Fibroblast of lung (primary cell): ENCODE measurements at places on chromosomes 5 and 9.
A peak's percentile ranks its signal among the peaks of the same experiment; 100 is the strongest.

DNA sequence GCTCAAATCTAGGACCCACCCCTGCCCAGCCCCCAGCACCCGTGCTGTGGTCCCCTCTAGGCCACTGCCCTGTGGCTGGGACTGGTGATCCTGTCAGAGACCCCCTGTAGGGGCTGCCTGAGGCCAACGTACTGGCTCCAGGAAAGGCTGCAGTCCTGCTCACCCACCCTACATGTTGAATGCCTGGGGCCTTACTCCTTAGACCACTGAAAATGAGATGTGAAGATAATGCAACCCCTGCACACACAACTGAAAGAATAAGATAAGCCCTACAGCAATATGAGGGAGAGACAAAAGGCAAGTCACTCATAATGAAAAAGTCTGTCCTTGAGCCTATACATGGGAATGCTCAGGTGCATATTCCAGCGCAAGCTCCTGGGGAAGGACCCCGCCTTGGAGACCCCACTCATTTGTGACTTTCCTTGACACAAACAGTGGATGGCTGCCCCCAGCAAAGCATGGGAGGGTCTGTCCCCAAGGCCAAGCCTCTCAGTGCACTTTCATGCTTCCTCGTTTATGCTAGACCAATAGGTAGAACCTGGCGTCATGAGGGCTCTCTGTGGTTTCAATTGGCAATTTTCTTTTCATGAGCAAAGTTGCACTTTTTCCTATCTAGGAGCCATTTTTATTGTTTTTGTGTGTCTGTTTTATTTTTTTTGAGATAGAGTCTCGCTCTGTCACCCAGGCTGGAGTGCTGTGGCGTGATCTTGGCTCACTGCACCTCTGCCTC is 12.5 kb upstream of the WNK2 start:
- no peak for DNase-seq

- DNase-seq = no peak
Measured at GRCh38 chr5:17872204-17872603, 237.9 kb downstream of the TAF11L14 start.

GRCh38 chr5:136661026-136661425 is 295.7 kb upstream of the TRPC7 start:
- DNase-seq = no peak

GRCh38 chr5:148186248-148187003 is 16.4 kb upstream of the SPINK6 start:
- peak; percentile 80 for DNase-seq

DNA sequence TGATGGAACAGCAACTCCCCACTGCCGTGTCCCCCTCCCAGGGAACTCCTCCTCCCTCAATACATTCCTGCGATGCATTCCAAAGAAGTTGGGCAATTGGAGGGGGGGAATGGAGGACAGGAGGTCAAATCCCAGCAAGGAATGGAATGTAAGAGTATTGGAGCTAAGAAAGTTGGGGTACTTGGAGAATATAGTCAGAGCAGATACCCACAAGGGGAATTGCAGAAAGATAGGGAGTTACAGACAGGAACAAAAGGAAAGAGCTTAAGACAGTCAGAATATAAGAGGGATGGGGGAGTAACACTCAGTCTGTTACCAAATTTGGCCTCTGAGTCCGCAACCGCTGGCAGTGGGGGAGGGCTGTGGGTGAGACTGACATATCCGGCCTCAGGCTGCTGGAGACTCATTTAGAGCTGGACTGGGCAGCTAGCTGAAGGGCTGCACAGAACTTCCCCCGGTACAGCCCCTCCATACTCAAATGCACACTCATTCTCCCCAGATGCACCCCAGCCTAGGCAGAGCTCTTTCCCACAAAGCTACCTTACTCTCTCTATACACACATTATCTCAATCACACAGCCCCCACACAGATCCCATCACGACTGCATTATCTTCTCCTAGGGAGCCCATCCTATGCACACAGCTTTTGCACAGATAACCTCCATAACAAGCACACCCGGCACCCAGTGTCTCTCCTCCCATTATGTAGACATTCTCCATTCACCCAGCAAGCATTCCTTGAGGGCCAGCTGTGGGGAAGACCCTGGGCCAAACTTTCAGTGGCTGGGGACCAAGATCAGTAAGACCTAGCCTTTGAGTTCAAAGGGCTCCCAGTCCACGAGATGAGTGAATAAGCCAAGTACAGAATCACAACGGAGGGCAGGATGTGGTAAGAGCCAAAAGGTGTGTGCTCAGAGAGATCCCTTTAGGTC is 3.7 kb downstream of the TLN1 start:
- DNase-seq = peak; percentile 92

- peak; percentile 38 for DNase-seq
Measured at GRCh38 chr9:129746092-129746777, 6.6 kb downstream of the PTGES start.

DNA sequence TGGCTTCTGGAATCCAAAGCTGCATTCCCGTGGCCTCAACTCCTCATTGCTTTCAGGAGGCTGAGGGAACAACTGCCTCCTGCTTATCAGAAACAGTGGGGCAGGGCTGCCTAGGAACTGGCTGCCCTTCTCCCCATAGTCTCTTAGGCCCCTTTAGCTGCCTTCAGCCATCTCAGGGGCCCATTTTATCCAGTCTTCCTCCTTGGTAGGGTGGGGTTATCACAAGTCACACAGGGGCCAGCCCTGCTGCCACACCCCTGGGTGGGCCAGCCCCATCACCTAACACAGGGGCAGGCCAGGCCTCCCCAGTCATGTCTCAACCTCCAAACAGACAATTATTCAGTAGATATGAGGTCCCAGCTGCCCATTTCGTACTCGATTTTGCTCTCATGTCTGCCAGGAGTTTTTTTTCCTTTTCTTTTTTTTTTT is 3.9 kb downstream of the ALAD start:
- no peak for DNase-seq

GRCh38 chr5:159511570-159511969 is 181.3 kb upstream of the IL12B start:
- no peak for DNase-seq

DNA sequence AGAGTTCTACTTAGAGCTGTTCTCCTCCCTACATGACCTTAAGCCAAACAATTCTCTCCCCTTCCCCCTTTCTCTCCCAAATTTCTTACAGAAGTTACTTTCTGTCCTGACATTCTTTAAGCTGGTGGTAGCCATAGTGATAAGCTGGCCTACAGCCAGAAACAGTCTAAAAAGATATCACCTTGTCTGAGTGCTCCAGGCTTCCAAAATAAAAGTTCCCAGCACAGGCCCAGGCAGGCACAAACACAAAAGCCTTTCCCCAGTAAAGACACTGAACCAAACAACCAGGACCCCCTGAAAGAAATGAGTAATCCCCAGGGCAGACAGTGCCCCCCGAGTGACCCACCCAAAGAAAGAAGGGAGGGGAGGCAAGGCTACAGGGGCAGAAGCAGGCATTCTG is 19.2 kb downstream of the SIL1 start:
- DNase-seq = peak; percentile 60

GRCh38 chr5:76547891-76548524 is 75.2 kb downstream of the F2RL2 start:
- DNase-seq = no peak

DNA sequence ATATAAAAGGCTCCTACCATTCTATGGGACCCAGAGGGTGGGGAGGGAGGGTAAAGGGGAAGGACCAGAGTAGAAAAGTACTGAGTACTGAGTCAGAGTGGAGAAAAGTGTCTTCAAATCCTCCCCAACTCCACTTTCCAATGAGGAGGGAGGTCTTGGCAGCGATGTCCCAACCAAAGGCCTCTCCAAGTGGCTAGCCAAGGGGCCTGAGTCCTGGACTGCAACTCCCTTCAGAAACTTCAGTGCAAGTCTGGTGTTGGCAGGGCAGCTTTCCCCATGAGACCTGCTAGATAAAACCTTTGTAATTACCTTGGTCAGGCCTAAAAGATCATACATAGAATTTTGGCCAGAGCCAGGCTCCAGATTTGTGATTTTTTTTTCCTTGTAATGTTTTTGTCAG is 111.3 kb upstream of the TNPO1 start:
- DNase-seq = no peak

DNA sequence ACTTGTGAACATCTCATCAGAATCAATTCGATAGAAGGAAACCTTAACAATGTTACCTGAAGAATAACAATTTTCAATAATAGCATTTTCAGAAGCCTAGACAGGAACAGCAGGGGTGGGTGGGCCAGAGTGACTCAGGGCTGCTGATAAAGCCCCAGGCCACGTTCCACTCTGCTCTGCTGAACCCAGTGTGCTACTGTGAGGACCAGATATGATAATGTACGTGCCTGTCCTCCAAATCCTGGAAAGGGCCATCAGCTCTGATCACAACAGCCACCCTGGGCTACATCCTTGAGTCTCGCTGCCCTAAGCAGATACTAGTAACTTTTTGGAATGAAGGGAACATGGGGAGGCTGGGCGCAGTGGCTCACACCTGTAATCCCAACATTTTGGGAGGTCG is 91.3 kb downstream of the PRRT1B start:
- DNase-seq = no peak
